A549 treated with RU486 at 1 μM for 4 hours (cell line): ENCODE measurements at places on chromosomes 4 and X. TPM values are rescaled to one million over a fixed set of nuclear protein-coding genes. Genes with fewer than 3 reads are reported as not detected.

The RNF212 gene
- total RNA-seq = 1.8 to 4.3 TPM (median 2.7 TPM) in 5 replicates

The MAOA gene
- total RNA-seq = 0.15 to 0.20 TPM (median 0.16 TPM) in 5 replicates

The NRK gene
- total RNA-seq = not detected in 5 replicates

The CITED1 gene
- total RNA-seq = 0.88 to 1.5 TPM (median 1.2 TPM) in 5 replicates

The MAGEA3 gene
- 2.5 to 4.6 TPM (median 2.8 TPM) in 5 replicates for total RNA-seq

The S100G gene
- total RNA-seq = not detected in 5 replicates

The PDE6B gene
- total RNA-seq = not detected in 5 replicates

The FOXR2 gene
- not detected in 5 replicates for total RNA-seq

The WDR1 gene
- 190 to 211 TPM (median 207 TPM) in 5 replicates for total RNA-seq

The PPP2R2C gene
- 28.1 to 37.9 TPM (median 35.6 TPM) in 5 replicates for total RNA-seq

The TENM3 gene
- total RNA-seq = 1.2 to 1.6 TPM (median 1.4 TPM) in 5 replicates

The SLC25A31 gene
- not detected in 5 replicates for total RNA-seq

The SORCS2 gene
- total RNA-seq = 3.2 to 5.6 TPM (median 4.2 TPM) in 5 replicates

The MPP1 gene
- 16.3 to 17.3 TPM (median 16.8 TPM) in 5 replicates for total RNA-seq

The TAF7L gene
- total RNA-seq = 0.06 to 0.24 TPM (median 0.22 TPM) in 3 of 5 replicates, not detected in the others

The UGT2B15 gene
- 0.09 to 0.13 TPM in 2 of 5 replicates, not detected in the others for total RNA-seq

The GLOD5 gene
- not detected in 5 replicates for total RNA-seq

The PNPLA4 gene
- total RNA-seq = 10.4 to 15.6 TPM (median 11.6 TPM) in 5 replicates

The GPR82 gene
- total RNA-seq = not detected in 5 replicates

The HSFX2 gene
- 0.13 to 0.55 TPM in 2 of 5 replicates, not detected in the others for total RNA-seq

The NXF2 gene
- not detected in 5 replicates for total RNA-seq

The RUFY3 gene
- total RNA-seq = 5.7 to 8.4 TPM (median 7.4 TPM) in 5 replicates

The GAB3 gene
- total RNA-seq = 0.26 to 0.57 TPM (median 0.49 TPM) in 5 replicates

The UCHL1 gene
- total RNA-seq = 927 to 1,032 TPM (median 975 TPM) in 5 replicates

The GSX2 gene
- not detected in 5 replicates for total RNA-seq

The NAA15 gene
- total RNA-seq = 18.1 to 37.3 TPM (median 26.9 TPM) in 5 replicates

The ADH1C gene
- 0.35 TPM in 1 of 5 replicates, not detected in the others for total RNA-seq

The HTR2C gene
- not detected in 5 replicates for total RNA-seq

The TNIP2 gene
- total RNA-seq = 31.0 to 42.8 TPM (median 42.0 TPM) in 5 replicates

The GPRASP1 gene
- total RNA-seq = 0.15 to 0.32 TPM (median 0.30 TPM) in 5 replicates

The FAM184B gene
- total RNA-seq = 0.03 to 0.05 TPM (median 0.03 TPM) in 4 of 5 replicates, not detected in the other
